Tracheal epithelial cell (primary cell): ENCODE measurements at places on chromosomes 4 and X. TPM values are rescaled to one million over a fixed set of nuclear protein-coding genes. Genes with fewer than 3 reads are reported as not detected.

Gene FAM47A
- not detected in 2 replicates for total RNA-seq

Gene STPG2
- under 0.01 and 0.24 TPM in 2 replicates for total RNA-seq

Gene UGT8
- total RNA-seq, result 0.21 and 2.9 TPM in 2 replicates

Gene PDCL2
- total RNA-seq, result 0.24 TPM in 1 of 2 replicates, not detected in the other

Gene NRK
- 3.4 TPM in 1 of 2 replicates, not detected in the other for total RNA-seq

Gene SNCA
- 12.6 and 16.6 TPM in 2 replicates for total RNA-seq

Gene GPR82
- not detected in 2 replicates for total RNA-seq

Gene CT45A2
- not detected in 2 replicates for total RNA-seq

Gene LINC00632
- under 0.01 TPM in 1 of 2 replicates, not detected in the other for total RNA-seq

Gene TMEM154
- total RNA-seq, result 30.5 and 34.5 TPM in 2 replicates

Gene FAM9B
- not detected in 2 replicates for total RNA-seq

Gene STK26
- 51.6 and 60.7 TPM in 2 replicates for total RNA-seq

Gene KLHL13
- 2.3 and 20.2 TPM in 2 replicates for total RNA-seq

Gene PAGE1
- not detected in 2 replicates for total RNA-seq

Gene ANKRD17
- 36.4 and 42.7 TPM in 2 replicates for total RNA-seq

Gene MAOB
- under 0.01 TPM in 2 replicates for total RNA-seq

Gene PPP1R2C
- total RNA-seq, result not detected in 2 replicates

Gene ASB5
- 0.24 TPM in 1 of 2 replicates, not detected in the other for total RNA-seq

Gene ADGRG2
- total RNA-seq, result under 0.01 and 0.21 TPM in 2 replicates

Gene RBM10
- 29.0 and 43.4 TPM in 2 replicates for total RNA-seq

Gene ERAS
- total RNA-seq, result not detected in 2 replicates

Gene KLHL5
- 74.2 and 119 TPM in 2 replicates for total RNA-seq

Gene ODAPH
- 0.96 TPM in 1 of 2 replicates, not detected in the other for total RNA-seq

Gene RASGEF1B
- 1.7 and 15.9 TPM in 2 replicates for total RNA-seq

Gene NLGN3
- not detected in 2 replicates for total RNA-seq

Gene NXF3
- total RNA-seq, result not detected in 2 replicates

Gene MAGEA8
- total RNA-seq, result not detected in 2 replicates

Gene FBXW7
- total RNA-seq, result 86.3 and 89.5 TPM in 2 replicates

Gene POF1B
- 4.6 and 4.9 TPM in 2 replicates for total RNA-seq

Gene SYN1
- total RNA-seq, result under 0.01 TPM in 1 of 2 replicates, not detected in the other
